CD14-positive monocyte (primary cell): ENCODE measurements at places on chromosomes 7 and 10.
A peak's percentile ranks its signal among the peaks of the same experiment; 100 is the strongest.

DNA sequence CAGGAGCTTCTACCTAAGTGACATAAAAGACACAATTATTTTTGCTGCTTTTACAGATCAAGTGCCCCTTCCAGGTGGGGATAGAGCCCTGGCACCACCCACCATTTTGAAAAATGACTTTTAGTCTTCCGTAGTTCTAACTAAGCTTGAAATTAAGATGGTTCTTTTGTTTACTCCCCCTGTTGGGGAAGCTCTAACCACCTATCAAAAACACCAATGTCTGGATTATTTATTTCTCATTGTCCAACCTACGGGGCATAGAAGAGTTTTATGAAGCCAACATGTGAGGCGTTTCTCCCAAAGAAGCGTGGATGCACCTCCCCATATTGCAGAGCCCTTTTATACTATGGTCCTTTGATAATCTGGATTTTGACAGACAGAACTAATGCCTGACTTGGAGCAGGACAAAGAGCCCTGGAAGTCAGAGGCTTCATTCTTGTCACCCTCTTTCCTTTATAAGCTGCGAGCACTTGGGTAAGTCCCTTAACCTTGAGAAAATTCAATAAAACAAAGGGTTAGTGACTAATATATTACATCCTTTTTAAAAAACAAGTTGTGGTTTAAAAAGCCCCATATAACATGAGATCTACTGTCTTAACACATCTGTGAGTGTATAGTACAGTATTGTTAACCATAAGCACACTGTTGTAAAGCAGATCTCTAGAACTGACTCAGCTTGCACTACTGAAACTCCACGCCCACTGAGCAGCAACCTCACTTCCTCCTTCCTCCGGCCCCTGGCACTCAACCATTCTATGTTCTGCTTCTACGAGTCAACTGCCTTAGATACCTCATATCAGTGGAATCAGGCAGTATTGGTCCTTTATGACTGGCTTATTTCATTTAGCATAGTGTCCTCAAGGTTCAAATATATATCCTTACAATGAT lies 67.5 kb downstream of the ATXN7L1 start:
- peak; percentile 95 for DNase-seq

DNA sequence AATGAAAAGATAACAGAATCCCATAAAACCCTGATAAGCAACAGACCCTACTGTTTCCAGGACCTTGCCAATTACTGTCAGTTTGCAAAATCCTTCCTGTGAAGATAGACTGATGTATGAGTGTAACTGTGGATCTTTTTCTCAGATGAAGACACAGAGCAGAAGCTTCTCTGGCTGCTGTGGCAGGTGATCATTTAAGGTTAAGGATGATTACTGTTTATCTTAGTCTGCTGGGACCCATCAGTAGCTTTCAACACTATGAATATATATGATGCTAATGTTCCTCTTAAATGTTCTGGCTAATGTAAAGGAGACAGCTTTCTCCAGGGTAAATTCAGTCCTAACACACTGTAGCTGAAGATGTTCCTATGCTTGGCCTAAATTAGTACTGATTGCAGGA lies 56.0 kb upstream of the CTTNBP2 start:
- no peak for DNase-seq

- peak; percentile 77 for DNase-seq
Observed at GRCh38 chr7:16851829-16852228, 30.0 kb downstream of the AGR3 start.

DNA sequence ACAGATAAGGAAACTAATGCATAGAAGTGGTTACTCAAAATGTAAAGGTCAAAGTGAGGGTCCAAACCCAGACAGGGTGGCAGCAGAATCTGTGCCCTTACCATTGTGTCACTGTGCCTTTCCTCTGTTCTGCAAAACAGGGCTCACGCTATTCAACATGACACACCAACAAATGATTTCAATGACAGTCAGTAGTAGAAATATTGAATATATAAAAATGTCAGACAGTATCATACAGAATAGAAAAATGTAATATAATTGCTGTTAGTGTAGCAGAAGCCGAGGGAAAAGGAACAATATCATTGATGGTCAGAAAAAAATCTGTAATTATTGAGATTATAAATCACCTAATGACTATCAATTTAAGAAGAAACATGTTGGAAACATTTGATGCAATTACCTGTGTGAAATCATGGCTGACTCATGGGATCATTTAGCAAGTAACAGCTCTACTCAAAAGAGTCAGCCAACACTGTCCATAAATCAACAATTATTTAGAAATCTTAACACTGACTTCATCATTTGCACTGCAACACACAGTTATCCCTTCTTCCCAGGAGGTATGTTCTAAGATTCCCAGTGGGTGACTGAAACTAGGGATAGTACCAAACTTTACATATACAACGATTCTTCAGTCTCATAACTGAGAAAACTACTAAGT lies 198.7 kb downstream of the DGKI start:
- no peak for DNase-seq

GRCh38 chr10:67473850-67474633 lies 222.0 kb downstream of the CTNNA3 start:
- DNase-seq, result no peak

DNA sequence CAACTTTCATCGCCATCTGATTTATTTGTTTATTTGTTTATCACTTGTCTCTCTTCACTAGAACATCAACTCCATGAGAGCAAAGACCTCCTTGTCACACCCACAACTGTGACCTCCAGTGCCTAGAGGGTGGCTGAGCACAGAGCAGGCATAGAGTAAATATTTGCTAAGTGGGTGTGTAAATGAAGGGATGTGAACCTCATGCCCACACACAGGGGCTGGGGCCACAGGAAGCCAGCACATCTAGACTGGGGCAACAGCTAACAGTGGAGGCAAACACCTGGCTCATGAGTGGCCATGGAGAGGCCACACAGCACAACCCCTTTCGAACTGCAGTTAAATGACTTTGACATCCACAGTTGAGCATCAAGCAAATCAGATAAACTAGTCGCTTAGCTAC lies 39.8 kb downstream of the AKR1B1 start:
- DNase-seq, result no peak

- no peak for DNase-seq
Observed at GRCh38 chr10:121614613-121615434, 16.6 kb upstream of the FGFR2 start.

DNA sequence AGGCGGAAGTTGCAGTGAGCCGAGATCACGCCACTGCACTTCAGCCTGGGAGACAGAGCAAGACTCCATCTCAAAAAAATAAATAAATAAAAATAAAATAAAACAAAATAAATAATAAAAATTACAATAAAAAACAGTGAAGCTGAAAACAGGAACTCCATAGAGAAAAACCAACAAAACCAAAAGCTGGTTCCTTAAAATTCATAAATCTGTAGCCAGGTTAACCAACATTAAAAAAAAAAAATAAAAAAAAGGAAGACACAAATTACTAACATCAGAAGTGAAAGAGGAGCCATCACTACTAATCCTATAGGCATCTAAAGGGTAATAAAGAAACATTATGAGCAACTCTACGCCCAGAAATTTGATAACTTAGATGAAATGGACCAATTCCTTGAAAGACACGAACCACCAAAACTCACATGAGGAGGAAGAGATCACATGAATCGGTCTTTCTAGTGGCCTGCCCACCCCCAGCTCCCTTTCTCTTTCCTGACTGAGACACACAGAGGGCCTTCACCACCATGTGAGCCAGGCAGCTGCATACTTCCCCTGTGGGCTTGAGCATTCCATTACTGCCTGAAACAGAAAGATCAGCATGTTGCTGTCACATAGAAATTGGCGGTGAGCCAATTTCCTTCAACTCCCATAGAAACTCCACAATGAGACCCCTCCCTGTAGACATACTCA lies 208.7 kb downstream of the MAD1L1 start:
- peak; percentile 60 for DNase-seq

DNA sequence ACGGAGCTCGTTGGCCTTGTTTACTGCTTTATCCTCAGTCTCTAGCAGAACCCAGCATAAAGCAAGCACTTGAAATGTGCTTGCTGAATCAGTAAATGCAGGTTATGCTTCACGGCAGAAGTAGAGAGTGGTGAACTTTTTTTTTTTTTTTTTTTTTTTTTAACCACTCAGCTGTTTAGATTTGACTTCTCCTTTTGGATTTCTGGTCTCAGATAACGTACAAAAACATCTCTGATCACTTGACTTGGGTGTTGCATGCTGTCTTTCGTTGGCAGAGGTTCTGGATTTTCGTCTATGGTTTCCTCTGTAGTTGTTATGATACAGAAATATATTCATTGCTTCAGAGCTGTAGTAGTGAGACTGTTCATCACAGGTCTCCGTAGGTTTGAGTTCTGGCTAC lies 242.5 kb upstream of the HABP2 start:
- DNase-seq, result peak; percentile 43

- no peak for DNase-seq
Observed at GRCh38 chr10:111379534-111380187, 302.8 kb downstream of the ADRA2A start.

DNA sequence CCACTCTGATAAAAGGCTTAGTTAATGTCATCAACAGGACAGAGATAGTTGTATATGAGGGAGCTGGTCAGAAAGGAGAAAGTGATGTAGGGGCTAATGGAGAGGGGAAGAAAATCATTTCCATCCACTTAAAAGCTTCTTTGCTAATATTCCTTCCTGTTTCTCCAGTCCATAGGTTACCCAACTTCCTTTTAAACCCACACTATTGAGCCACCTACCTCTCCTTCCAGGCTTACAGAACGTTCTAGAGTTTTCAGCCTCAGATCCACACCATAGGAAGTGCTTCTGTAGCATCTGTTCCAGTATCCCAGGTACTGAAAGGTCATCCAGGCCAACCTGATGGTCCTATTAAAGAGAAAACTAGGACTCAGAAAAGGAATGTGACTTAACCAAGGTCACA lies 28.2 kb downstream of the STRIP2 start:
- DNase-seq, result peak; percentile 60

DNA sequence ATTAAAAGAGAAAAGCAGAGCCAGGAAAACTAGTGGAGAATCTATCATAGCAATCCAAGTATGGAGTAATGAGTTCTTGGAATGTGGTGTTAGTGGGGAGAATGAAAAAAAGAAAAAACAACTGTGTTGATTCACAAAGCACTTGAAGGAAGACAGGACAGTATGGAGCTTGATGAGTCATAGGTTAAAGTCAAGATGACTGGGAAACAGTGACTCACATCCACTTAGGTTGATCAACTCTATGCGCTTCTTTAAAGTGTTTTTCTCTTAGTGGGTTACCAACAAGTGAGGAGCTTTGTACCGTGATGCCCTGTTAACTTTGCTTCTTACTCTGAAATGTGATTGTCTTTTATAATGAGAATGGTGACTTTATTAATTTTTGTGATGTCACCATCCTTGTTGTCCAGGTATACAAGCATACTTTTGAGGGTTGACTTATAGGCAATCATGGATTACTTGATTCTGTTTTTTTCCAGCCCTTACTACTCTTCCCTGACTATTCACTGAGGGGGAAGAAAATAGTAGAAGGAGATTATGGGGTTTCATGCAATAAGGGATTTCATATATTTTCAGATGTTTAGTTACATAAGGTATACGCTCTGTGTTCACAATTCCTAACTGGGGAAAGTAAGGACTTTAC lies 32.1 kb upstream of the MDFIC start:
- DNase-seq, result peak; percentile 72

DNA sequence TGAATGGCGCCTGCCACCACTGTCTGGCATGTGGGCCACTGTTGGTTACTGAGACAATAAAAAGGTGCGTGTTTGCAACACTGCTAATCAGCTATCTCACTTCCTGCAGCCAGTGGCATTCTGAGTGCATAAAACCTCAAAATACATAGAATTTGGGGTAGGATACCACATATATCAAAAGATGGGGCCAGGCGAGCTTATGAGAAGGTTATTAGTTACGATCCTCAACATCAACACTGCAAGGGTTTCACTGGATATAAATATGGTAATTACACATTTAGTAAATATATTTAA lies 200.2 kb downstream of the WDR37 start:
- DNase-seq, result no peak

- DNase-seq, result no peak
Observed at GRCh38 chr7:150444674-150445365, 5.6 kb upstream of the GIMAP8 start.

DNA sequence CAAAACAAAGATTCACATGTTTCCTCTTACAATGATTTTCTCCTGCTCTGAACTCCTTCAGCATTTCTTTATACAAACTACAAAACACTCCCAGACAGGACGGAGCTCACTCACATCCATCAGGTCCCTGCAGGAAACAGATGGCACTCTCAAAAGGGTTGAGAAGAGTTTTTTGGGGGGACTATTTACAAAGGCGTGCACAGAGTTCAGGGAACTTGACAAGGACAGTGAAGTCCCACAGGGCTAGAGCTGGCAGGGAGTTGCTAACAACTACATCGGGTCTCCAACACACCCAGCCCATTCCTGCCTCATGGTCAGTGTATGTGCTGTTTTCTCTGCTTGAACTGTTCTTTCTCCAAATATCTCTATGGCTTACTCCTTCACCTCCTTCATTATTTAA lies 24.7 kb upstream of the YAE1 start:
- no peak for DNase-seq
